ENCODE measurements at places on chromosomes 1 and 21.

DNA sequence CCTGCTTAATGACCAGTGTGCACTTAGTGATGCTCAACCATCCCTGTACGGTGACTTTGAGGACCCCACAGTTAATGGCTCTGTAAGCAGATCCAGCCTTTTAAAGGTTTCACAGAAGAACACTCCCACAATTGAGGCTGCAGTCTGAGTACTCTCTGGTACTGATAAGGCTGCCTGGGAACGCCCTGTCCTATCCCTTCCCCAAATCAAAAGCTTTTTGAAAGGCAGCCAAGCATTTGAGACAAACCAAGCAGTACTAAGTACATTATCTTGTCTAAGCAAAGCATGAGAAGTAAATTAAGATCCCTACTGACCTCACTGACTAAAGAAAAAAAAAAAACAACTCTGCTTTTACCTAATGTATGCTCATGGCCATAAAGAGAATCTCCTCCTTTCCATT lies 60.7 kb downstream of the SH3GLB1 start:
- DNase-seq: no peak

GRCh38 chr21:46121286-46122221 lies 23.6 kb downstream of the COL6A2 start:
- DNase-seq: no peak

- no peak for DNase-seq
Measured at GRCh38 chr1:55702064-55702463, 486.9 kb upstream of the USP24 start.

GRCh38 chr1:150829751-150830150 lies 21.7 kb upstream of the CTSK start:
- DNase-seq: no peak

DNA sequence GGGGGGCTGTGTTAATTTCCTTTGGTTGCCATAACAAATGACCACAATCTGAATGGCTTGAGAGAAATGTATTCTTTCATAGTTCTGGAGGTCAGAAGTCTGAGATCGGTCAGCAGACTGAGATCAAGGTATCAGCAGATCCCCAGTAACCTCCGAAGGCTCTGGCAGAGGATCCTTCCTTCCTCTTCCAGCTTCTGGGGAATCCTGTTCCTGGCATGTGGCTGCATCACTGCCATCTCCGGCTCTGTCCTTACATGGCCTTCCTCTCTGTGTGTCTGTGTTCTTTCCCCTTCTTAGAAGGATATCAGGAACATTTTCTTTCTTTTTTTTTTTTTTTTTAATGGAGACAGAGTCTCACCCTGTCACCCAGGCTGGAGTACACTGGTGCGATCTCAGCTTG lies 25.8 kb downstream of the ACTL8 start:
- DNase-seq: no peak

DNA sequence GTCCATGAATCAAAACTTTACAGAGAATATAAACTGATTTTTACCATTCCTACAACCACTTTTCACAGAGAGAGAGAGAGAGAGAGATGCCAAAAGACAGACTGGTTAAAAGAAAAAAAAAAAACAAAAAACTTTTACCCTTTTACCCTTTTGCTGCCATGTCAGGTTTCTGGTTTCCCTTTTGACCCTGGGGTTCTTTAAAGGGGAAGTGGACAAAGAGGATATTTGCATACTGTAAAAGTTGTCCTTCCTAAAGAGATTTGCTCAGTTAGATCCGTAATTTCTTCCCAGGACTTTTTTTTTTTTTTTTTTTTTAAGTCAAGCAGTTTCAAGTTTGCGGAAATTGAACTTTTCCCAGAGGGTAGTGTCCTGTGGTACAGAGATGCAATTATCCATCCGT lies 287.8 kb upstream of the RGS18 start:
- no peak for DNase-seq

DNA sequence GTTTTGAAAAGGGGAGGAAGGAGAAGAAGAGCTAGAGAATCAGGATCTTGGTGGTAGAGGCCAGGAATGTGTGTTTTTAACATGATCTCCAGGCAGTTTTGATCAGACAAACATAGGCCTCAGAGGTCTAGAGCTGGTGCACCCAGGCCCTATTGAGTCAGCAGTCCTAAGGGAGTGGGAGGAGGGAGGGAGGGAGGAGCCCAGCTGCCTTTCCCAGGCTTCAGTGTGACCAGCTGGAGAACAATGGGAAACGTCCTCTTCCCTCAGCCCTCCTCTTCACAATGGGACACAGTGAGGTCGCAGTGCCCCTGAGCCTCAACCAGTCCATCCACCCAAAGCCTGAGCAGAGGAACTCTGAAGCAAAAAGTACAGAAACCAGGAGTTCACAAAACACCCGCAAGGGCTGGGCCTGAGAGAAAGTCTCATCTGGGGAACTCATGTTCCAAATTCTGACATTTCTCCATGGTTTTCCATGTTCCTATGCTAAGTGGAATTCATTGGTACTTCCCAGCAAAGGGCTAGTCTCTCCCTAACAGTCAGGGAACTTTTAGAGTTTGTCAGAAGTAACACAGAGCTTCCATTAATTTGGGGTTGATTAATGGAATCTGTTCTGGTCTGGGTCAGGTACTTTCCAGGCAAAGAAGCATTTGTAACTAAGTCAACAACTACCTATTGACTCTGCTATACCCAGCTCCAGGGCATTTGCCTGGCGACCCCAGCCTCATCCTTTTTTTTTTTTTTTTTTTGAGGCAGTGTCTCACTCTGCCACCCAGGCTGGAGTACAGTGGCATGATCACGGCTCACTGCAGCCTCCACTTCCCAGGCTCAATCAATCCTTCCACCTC lies 37.5 kb downstream of the ELAPOR1 start:
- DNase-seq: no peak

- no peak for DNase-seq
Measured at GRCh38 chr21:15651172-15651571, 78.6 kb upstream of the USP25 start.

- no peak for DNase-seq
Measured at GRCh38 chr21:27803571-27803970, 836.7 kb upstream of the ADAMTS5 start.

GRCh38 chr1:59638231-59638711 lies 176.5 kb upstream of the HOOK1 start:
- no peak for DNase-seq

GRCh38 chr1:225373155-225373554 lies 54.7 kb downstream of the LBR start:
- DNase-seq: no peak
